ENCODE measurements at places on chromosomes 7 and 10.
A peak's percentile ranks its signal among the peaks of the same experiment; 100 is the strongest.

GRCh38 chr10:79984851-79985250, 35.9 kb upstream of the SFTPD start:
- no peak for DNase-seq

- no peak for DNase-seq
Observed at GRCh38 chr10:6211341-6211670, 8.6 kb downstream of the PFKFB3 start.

DNA sequence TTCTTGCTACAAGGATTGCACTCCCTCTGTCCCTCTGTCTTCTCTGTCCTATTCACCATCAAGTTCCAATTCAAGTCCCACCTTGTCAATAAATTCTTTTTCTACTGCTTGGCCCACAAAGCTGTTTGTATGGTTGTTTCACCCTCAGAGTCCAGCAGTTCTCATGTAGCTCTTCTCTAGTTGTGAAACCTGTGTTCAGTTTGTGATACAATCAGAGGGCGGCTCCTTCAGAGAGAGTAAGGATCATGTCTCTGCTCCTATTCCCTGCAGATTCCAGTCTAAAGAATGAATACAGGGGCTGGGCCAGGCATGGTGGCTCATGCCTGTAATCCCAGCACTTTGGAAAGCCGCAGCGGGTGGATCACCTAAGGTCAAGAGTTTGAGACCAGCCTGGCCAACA, 126.6 kb upstream of the BET1 start:
- DNase-seq: no peak

GRCh38 chr10:9547936-9548904, 1469.5 kb upstream of the CELF2 start:
- no peak for DNase-seq

DNA sequence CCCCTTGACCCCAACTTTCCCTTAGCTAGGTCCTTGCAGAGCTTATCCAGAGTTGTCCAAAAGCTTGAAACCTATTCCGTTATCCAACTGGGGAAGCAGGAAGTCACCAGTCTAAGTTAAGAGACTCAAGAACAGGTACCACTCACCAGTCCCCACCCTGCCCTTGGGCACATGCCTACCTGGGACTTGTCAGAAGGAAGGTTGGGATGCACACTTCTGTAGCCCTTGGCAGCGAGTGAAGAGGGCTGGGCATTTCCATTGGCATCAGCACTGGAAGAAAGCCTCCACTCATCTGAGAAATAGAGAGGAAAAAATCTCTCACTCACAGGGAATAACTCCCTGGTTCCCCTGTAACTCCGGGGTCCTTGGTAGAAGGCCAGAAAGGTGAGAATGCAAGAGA, 131.0 kb upstream of the PDLIM1 start:
- no peak for DNase-seq

DNA sequence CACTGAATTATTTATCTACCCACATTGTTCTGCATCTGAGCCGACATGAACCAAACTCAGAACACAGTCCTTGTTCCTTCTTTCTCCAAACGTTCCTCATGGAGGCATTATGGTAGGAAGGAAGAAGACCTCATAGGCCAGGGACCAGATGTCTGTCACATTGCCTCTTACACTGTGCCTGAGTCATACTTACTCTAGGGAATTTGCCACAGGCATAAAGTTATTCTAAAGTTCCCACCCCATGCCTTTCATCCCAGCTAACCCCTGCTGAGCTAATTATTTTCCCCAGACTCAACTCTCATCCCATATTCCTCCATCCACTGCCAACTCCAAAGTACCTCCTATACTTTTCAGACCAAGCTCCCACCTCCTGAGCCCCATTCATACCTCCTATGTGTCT, 21.2 kb downstream of the MAT1A start:
- DNase-seq: peak; percentile 6

DNA sequence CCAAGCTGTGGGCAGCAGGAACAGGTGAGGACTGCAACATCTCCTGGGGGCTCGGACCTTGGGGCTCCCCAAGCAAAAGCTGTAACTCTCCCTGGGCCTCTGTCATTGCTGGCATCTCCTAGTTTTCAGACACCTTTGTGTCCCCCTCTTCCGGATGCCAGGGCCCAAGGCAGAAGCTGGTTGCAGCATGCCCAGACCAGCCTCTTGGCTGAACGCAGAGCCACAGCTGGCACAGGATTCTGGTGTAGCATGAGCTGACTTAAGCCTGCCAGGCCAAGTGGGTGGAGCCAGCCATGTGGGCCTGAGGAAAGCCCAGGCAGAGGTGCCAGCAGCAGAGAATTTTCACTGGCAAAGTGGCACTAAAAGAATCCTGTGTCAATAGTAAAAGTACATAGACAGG, 43.5 kb downstream of the ZWINT start:
- no peak for DNase-seq

- DNase-seq: no peak
Observed at GRCh38 chr7:150944066-150945042, 33.8 kb downstream of the KCNH2 start.

- DNase-seq: no peak
Observed at GRCh38 chr10:21125471-21126228, 228.5 kb upstream of the NEBL start.

- no peak for DNase-seq
Observed at GRCh38 chr10:11098666-11099065, 81.0 kb downstream of the CELF2 start.
